ENCODE measurements at places on chromosomes 2 and 18. TPM values are rescaled to one million over a fixed set of nuclear protein-coding genes. Genes with fewer than 3 reads are reported as not detected.

- no peak for DNase-seq
These were observed 245.7 kb downstream of the NBAS start for GRCh38 chr2:15315411-15315810.

DNA sequence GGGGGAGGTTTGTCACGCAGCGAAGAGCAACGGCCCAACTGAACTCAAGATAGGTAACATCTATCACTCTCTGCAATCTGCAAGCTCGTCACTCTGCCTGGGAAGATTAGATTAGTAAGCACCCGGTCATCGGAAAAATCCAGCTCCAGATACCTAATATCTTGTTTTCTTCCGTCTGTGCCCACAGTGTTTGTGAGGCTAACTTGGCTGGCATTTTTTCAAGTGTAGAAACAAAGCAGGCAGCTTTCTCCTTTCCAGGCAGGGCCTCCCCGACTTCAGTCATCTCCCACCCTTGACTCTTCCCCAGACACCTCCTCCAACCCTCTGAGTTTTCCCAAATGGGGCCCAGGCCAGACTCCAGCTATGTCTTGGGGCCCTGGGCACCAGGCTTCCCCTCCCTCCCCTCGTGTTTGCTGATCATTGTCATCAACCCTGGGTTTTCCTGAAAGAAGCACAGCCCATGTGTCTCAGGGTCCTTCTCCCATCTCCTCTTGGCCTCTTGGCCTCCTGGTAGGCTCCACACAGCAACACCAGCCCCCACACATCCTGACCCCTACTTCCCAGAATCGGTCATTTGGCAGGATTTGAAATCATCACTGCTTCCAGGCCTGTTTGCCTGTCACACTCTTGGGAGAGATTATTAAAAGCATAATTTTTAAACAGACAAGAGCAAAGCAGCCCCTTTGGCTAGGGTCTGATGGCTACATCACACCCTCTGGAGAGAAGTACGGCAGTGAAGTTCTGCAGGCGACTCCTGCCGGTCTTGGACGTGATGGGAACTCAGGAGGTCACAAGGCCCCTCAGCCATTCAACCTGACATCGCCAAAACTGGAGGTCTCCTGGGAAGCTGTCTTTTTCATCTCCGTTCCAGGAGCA lies 144.9 kb upstream of the ID2 start:
- no peak for DNase-seq

- DNase-seq, result no peak
These were observed 94.5 kb downstream of the COPS8 start for GRCh38 chr2:237180187-237180586.

- no peak for DNase-seq
These were observed 87.8 kb upstream of the ERBB4 start for GRCh38 chr2:212626371-212626918.

DNA sequence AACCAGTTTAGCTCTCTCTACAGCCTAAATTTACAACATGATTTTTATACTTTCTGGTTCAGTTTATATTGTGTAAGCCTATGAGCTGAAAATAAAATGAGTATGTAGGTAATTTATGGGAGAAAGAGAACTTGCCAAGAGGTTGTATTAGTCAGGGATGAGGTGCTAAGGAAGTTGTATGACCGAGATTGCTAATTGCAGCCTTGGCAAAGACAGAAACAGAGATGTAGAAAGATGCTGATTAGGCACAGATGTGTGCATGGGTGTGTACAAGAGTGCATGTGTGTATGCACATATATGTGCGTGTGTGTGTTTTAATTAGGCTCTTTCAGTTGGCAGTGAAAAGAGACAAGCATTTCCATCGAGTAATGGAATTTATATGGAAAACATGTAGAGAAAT lies 213.9 kb downstream of the FBXO15 start:
- no peak for DNase-seq

DNA sequence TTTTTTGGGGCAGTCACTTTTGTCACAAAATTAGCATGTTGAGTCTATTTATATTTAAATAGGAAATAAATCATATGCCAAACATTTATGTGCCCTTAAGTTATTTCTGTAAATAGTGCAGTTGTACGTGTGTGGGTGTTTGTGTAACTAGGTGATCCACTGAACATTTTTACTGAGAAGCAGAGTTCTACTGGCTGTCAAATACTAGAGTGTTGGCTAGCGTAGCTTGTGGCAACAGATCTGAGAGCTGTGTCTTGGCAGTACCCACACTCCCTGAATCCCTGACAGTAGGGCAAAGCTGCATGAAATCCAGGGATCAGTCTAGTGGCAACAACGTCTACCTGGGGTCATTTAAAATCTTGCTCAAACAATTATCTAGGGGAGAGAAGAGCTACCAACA lies 273.1 kb upstream of the SLC8A1 start:
- DNase-seq, result no peak

GRCh38 chr2:63721082-63721424 lies 120.6 kb upstream of the UGP2 start:
- no peak for DNase-seq

DNA sequence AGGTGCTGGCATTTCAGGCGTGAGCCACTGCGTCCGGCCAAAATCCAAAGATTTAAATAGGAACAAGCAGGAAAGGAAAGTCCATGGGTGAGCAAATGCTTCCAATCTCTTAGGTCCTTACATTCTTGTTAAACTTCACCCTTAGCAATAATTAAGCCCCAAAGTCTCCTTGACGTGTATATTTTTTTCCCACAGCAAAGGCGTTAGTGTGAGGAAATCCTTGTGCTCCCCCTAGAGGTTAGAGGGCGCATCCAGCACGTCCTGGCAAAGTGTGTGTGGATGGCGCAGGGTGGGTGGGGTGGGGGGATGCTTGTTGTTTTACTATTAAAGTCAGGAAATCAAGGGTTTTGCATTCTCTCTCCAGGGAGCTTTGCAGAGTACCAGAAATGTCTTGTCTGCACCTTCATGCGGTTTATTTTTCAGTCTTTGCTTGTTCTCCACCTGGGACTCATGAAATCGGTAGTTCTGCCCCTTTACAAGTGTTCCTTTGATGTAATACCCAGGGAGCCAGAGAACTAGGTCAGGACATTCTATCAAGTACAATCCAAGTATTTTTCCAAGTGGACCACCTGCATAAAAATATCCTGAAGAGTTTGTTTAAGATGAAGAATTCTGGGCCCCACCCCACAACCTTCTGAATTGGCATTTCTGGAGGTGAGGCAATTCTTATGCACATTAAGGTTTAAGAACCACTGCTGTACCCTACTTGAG lies 22.2 kb upstream of the ITSN2 start:
- DNase-seq, result peak; percentile 32

GRCh38 chr2:135246711-135247270 lies 194.7 kb downstream of the RAB3GAP1 start:
- no peak for DNase-seq

DNA sequence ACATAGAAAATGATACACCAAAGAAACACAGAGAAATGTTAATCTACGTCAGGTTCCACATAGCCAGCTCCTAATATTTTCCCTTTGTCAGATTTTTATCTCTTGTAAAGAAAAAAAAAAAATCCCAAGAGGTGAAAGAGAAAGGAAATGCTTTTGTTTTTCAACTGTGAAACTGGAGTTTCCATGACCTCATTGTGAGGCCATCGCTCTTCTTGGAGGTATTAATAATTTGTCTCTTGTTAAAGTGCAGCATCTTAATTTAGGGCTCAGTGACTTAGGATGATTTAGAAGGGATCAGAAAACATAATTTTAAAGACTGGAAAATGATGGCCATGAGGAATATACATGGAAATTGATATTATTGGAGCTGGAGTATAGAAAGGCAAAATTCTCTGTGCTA lies 21.7 kb downstream of the ARHGAP28 start:
- no peak for DNase-seq

- no peak for DNase-seq
These were observed 70.5 kb downstream of the PRPF40A start for GRCh38 chr2:152646775-152647174.

CD8B2 gene
- not detected for total RNA-seq

DNAH7 gene
- total RNA-seq, result 0.77 TPM
